ENCODE measurements at places on chromosomes 6 and 20. TPM values are rescaled to one million over a fixed set of nuclear protein-coding genes. Genes with fewer than 3 reads are reported as not detected.

ASIP gene
- not detected for total RNA-seq

GRCh38 chr6:38033442-38033982, 214.0 kb downstream of the ZFAND3 start:
- H3K36me3 ChIP-seq: no peaks in the 10 kb centered on the region
- H3K27ac ChIP-seq: no peak overlapping the region
- H3K4me1 ChIP-seq: peaks cover 13% of the 10 kb centered on the region
- no peak for DNase-seq
- no peaks in the 10 kb centered on the region for H3K27me3 ChIP-seq
- H3K4me3 ChIP-seq: no peak overlapping the region

DNA sequence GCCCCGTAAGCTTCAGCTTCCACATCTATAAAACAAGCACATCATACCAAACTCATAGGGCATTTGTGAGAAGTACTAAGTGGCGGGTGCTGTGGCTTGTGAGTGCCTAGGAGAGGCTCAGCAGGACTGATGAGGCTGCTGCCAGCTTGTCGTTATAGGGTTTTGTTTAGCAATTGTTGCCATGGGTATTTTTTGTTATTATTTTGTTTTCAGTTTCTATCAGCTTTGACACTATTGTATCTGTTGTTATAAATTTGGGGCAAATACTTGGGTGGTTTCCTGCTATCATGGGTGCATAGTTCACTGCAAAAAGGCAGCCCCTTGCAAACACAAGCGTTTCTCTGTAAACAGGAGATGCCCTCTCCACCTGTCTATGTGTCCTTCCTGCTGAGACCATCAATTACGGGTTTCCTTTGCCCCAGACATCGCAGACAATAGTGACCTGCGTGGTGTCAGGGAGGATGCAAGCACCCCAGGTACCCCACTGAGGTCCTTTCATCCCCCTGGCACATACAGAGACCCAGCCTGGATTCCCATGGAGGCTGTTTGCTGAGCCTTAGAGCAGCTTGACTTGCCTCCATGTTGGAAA, 3.1 kb upstream of the CCDC167 start:
- H3K27me3 ChIP-seq: no peaks in the 10 kb centered on the region
- no peak for DNase-seq
- H3K36me3 ChIP-seq: no peaks in the 10 kb centered on the region
- peak overlapping the region; percentile 58 for H3K27ac ChIP-seq
- H3K4me1 ChIP-seq: no peaks in the 10 kb centered on the region
- H3K4me3 ChIP-seq: no peak overlapping the region

- H3K27ac ChIP-seq: no peak overlapping the region
- H3K27me3 ChIP-seq: peaks cover 99% of the 10 kb centered on the region
- peak overlapping the region; percentile 65 for H3K4me3 ChIP-seq
- no peaks in the 10 kb centered on the region for H3K36me3 ChIP-seq
These were observed 1.9 kb upstream of the POU3F2 start for GRCh38 chr6:98832284-98833056.

GRCh38 chr20:61812845-61813485, 252.7 kb downstream of the TAF4 start:
- no peaks in the 10 kb centered on the region for H3K27me3 ChIP-seq
- H3K4me1 ChIP-seq: no peaks in the 10 kb centered on the region
- H3K4me3 ChIP-seq: no peak overlapping the region
- no peaks in the 10 kb centered on the region for H3K36me3 ChIP-seq

DNA sequence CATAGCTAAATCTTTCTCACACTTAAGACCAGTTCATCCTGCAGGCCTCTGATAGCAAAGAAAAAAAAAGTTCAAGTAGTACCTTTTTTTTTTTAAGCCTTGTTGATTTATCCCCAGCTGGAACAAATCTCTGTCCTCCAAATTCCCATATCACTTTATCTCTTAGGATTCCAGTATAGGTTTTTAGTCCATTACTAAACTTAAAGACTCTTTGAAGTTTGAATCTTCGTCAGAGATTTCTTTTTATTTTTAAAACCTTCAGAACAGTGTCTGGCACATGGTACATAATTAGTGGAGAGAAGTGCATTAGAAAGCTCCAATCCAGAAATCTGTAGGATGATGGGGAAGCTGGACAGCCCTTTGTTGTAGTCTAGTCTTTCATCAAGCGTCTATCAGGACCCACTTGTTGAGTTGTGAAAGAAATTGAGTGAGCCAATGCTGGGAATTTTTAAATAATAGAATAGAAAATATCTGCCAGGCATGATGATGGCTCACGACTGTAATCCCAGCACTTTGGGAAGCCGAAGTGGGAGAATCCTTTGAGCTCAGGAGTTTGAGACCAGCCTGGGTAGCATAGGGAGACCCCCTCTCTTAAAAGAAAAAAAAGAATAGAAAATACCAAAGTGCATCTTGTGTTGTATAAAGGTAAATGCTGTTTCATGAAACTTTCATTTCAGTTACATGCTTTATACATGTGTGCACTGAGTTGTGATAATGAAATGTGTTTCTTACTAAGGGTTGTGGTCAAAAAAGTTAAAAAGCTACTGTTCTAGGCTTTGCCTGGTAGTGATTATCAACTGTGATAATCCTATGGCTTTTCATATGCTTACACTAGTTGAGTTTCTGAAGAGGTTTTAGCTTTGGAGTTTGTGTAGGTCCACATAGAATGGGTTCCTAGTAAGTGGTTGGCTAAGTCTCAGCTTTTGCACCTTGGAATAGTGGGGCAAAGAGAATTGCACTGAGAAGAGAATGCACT, 3.2 kb downstream of the NFYA start:
- H3K4me1 ChIP-seq: peaks cover 10% of the 10 kb centered on the region
- H3K27ac ChIP-seq: no peak overlapping the region
- H3K36me3 ChIP-seq: peaks cover 3% of the 10 kb centered on the region
- no peak for DNase-seq
- H3K27me3 ChIP-seq: no peaks in the 10 kb centered on the region
- no peak overlapping the region for H3K4me3 ChIP-seq
